ENCODE measurements at places on chromosomes 1 and 21. TPM values are rescaled to one million over a fixed set of nuclear protein-coding genes. Genes with fewer than 3 reads are reported as not detected.
A peak's percentile ranks its signal among the peaks of the same experiment; 100 is the strongest.

Gene CSF3R
- 34.7 TPM for total RNA-seq

Gene SLC9C2
- not detected for total RNA-seq

DNA sequence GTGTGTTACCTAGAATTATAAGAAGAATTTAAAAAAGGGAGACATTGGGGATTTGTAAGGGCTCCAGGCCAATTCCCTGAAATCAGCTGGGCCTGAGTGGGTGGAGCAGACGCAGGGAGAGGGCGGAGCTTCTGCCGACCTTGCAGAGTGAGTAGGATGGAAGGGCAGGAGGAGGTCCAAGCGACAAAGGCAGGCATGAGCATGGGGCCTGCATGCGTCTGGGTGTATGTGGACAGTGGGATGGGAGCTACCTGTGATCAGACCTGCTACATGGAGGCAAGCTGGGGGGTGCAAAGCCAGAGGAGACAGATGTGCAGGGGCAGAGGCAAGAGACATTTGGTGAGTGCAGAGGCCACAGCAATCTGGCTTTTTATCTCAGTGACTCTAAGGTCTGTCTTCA is 105.3 kb upstream of the OLIG2 start:
- H3K36me3 ChIP-seq, result no peaks in the 10 kb centered on the region
- no peak overlapping the region for H3K27ac ChIP-seq
- H3K4me3 ChIP-seq, result no peak overlapping the region
- H3K4me1 ChIP-seq, result no peaks in the 10 kb centered on the region

DNA sequence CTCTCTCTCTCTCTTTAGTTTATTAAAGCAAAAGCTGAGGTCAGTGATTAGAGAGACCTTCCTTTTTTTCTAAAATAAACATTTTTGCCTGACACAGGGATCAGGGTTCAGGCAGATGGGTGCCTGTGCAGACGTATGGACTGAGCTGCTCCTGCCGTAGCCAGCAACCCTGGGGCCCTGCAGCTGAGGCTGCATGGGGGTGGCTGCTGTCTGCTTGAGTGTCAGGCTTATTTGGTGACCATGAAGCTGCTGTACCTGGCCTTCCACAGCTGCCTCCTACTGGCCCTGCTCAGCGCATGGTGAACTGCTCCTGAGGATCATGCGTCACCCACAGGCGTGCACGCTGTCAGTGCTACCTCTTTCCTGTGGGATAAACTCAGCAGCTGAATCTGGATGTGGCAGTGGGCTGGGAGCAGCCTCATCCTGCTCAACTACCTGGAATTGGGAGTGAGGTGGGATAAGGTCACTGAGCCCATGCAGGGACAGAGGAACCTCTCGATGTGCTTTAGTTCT is 35.1 kb downstream of the GNG4 start:
- no peak overlapping the region for H3K27ac ChIP-seq
- no peaks in the 10 kb centered on the region for H3K27me3 ChIP-seq
- no peak for DNase-seq
- no peak overlapping the region for H3K4me3 ChIP-seq
- H3K36me3 ChIP-seq, result no peaks in the 10 kb centered on the region

GRCh38 chr1:103477101-103477500 is 48.4 kb upstream of the RNPC3 start:
- DNase-seq, result no peak
- H3K27ac ChIP-seq, result no peak overlapping the region
- H3K36me3 ChIP-seq, result no peaks in the 10 kb centered on the region
- H3K4me1 ChIP-seq, result no peaks in the 10 kb centered on the region

DNA sequence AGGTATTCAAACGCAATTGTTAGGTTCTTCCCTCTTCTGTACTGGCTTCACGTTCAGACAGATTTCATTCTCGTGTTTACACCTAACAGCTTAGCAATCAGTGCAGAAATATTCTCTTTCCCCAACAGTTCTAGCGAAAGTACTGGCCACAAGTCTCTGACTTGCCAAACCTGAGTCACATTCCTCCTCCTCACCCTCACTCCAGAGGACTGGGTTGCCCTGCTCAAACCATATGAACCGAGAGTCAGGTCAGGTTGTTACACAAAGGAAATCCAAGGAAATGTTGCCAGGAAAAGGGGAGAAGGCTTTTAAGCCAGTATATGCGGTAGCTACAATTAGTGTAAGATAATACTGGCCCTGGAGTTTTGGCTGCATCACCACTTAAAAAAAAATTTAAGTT is 282.5 kb downstream of the RGS7 start:
- no peak overlapping the region for H3K4me3 ChIP-seq
- no peak overlapping the region for H3K27ac ChIP-seq
- H3K4me1 ChIP-seq, result no peaks in the 10 kb centered on the region
- DNase-seq, result no peak
- no peaks in the 10 kb centered on the region for H3K27me3 ChIP-seq
- H3K36me3 ChIP-seq, result no peaks in the 10 kb centered on the region

Gene SERPINC1
- total RNA-seq, result not detected

DNA sequence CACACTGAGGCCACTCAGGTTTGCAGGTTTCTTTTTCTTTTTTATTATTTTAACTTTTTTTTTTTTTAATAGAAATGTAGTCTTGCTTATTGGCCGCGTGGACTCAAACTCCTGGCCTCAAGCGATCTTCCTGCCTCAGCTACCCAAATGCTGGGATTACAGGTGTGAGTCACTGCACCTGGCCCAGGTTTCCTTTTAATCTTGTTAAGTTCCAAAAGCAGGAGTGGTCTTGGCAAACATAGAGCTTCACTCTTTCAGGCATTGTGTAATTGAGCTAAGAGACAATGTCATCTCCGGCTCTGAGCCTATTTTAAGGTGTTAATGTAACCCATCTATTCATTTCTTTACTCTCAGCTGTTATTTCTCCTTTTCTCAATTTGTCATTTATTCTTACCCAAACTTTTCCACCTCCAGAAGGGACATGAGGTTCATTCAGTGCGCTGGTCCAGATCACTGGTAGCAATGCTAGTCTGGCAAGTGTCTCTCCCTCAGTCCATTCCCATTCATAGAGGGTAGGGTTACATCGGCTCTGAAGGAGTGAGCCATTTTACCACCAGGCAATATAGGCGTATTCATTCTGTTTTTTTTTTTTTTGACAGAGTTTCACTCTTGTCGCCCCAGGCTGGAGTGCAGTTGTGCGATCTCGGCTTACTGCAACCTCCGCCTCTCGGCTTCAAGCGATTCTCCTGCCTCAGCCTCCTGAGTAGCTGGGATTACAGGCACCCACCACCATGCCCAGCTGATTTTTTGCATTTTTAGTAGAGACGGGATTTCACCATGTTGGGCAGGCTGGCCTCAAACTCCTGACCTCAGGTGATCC is 11.3 kb upstream of the MFSD2A start:
- no peaks in the 10 kb centered on the region for H3K4me1 ChIP-seq
- no peak overlapping the region for H3K4me3 ChIP-seq
- no peak overlapping the region for H3K27ac ChIP-seq
- DNase-seq, result no peak

DNA sequence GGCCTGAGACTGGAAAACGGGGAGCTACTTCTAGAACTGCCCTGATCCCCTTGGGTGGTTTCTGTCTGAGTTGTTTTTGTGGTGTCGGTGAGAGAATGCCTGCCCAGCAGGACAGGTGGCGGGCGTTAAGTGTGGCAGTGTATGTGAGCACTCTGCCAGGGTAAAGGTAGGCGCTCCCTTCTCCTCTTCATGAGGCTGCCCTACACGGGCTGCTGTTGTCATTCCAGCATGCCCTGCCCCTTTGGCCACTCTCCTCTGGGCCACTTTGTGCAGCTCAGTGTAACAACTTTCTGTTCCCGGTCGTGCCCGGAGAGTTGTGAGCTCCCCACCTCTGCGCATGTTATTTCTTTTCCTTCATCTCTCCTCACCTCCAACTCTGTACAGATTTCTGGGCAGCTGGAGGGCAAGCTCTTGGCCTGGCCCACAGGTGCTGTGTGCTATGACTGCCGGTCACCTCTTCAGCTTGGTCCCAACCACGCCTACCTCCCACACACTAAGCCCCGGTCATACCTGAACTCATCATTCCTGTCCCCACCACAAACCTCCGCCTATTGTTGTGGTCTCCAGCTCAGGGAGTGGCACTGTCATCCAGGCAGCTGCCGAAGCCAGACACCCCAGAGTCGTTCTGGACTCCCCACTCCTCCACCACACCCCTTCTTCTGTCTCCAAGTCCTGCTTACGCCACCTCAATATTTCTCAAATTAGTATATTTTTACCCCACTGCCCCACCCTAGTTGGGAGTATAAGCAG is 69.0 kb downstream of the GADD45A start:
- H3K4me1 ChIP-seq, result peaks cover 13% of the 10 kb centered on the region
- H3K36me3 ChIP-seq, result no peaks in the 10 kb centered on the region
- H3K27me3 ChIP-seq, result no peaks in the 10 kb centered on the region
- no peak for DNase-seq

GRCh38 chr1:94299627-94300553 is 62.5 kb upstream of the ARHGAP29 start:
- no peak for DNase-seq
- H3K4me3 ChIP-seq, result no peak overlapping the region
- no peaks in the 10 kb centered on the region for H3K27me3 ChIP-seq
- no peaks in the 10 kb centered on the region for H3K4me1 ChIP-seq
- H3K36me3 ChIP-seq, result no peaks in the 10 kb centered on the region
- no peak overlapping the region for H3K27ac ChIP-seq

GRCh38 chr1:180841415-180841814 is 71.3 kb upstream of the KIAA1614 start:
- H3K27me3 ChIP-seq, result no peaks in the 10 kb centered on the region
- peaks cover 1% of the 10 kb centered on the region for H3K36me3 ChIP-seq
- no peak for DNase-seq

- H3K4me3 ChIP-seq, result peak overlapping the region; percentile 88
- no peaks in the 10 kb centered on the region for H3K27me3 ChIP-seq
- H3K27ac ChIP-seq, result no peak overlapping the region
- H3K36me3 ChIP-seq, result no peaks in the 10 kb centered on the region
Measured at GRCh38 chr1:1020415-1021009, 592 bp downstream of the AGRN start.

Gene OR2M3
- total RNA-seq, result not detected

Gene CD84
- 10.8 TPM for total RNA-seq

DNA sequence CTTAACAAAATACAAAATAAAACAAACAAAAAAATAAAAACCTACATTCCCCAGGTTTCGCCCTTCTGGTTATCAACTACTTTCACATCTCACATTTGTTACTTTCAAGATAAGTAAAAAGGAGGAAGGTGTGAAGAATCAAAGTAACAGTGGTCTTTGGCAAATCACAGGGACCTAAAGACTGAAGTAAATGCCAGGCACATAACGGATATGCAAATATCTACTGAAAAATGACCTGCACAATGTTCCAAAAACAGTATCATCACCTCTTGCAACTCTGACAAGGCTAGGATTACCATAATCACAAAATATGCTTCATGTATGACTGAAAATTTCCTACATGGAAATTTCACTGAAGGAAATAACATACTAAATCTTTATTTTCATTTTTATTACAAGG is 29.3 kb downstream of the COP1 start:
- DNase-seq, result no peak
- H3K27ac ChIP-seq, result no peak overlapping the region
- no peaks in the 10 kb centered on the region for H3K4me1 ChIP-seq
- H3K36me3 ChIP-seq, result peaks cover under 1% of the 10 kb centered on the region
- H3K4me3 ChIP-seq, result no peak overlapping the region
- no peaks in the 10 kb centered on the region for H3K27me3 ChIP-seq

Gene PLPP3
- total RNA-seq, result 112 TPM

Gene LCE6A
- not detected for total RNA-seq

DNA sequence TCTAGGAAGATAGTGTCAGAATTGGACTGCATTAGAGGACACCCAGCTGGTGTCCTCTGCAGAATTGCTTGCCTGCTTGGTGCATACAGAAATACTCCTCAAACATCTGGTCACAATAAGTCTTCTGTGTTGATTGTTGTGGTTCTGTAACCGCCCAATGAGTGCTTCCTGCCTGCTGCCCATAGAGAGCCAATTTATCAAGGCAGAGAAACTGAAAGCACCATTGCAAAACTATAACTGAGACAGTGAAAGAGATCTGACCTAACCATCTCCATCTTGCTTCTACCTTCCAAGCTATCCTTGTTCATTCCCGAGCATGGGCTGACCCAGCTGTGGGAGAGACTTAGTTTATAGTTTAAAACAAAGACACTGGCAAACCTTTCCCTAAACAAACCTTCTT is 462.4 kb upstream of the RGS18 start:
- H3K4me1 ChIP-seq, result no peaks in the 10 kb centered on the region
- no peak overlapping the region for H3K27ac ChIP-seq
- H3K36me3 ChIP-seq, result no peaks in the 10 kb centered on the region
- H3K27me3 ChIP-seq, result no peaks in the 10 kb centered on the region

Gene VWA5B1
- not detected for total RNA-seq

DNA sequence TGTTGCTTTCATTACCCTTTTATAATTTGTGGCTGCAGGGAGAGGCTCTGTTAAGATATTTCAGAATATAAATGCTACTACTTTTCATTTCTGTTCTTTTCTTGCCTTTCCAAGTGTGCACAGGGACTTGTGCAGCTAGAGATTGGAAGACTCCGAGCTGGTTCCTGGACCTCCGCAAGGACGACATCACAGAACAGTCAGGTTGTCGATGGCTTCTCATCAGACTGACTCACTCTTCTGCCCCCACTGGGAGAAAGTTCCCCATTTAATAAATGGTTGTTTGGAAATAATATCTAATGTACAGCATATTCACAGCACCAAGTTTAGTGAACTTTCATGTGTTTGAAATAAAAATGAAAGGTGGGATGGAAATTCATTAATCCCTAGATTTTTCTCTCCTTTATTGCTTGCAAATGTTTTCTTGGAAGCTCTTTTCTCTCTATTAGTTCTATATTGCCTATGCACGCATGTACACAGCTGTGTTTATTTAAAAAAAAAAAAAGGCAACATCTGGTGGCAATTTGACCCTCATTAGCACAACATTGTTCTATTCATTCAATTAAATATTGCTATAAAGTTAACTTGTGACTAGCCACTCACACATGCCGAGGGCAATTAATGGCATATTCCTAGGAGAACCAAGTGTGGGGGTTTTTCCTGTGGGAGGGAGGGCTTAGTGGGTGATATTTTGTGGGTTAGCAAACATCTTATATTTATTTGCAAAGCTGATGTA is 77.5 kb upstream of the L1TD1 start:
- DNase-seq, result no peak
- H3K4me3 ChIP-seq, result no peak overlapping the region
- no peaks in the 10 kb centered on the region for H3K36me3 ChIP-seq
- H3K27ac ChIP-seq, result no peak overlapping the region
- no peaks in the 10 kb centered on the region for H3K27me3 ChIP-seq

Gene PLEKHA6
- 3.9 TPM for total RNA-seq

DNA sequence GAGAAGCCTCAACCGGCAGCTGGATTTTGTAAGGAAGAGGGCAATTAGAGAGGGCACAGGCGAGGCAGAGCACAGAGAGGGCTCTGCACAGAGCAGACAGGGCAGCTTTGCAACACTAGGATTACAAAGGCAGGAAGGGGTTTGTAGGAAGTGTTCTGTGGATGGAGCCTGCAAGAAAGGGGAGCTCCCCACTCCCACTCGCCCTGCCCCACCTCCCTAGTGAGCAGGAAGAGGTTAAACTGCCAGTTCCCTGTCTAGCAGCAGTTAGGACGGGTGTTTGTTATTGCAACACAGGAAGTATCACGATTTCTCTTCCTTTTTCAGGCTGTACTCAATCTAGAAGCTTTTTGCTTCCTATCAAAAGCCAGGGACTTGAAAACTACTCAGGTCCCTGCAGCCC is 63.3 kb upstream of the LRRC8D start:
- H3K36me3 ChIP-seq, result no peaks in the 10 kb centered on the region
- H3K27ac ChIP-seq, result no peak overlapping the region
- no peaks in the 10 kb centered on the region for H3K4me1 ChIP-seq
- no peak overlapping the region for H3K4me3 ChIP-seq
- peaks cover 2% of the 10 kb centered on the region for H3K27me3 ChIP-seq

Gene LAMTOR5
- total RNA-seq, result 73.6 TPM

GRCh38 chr1:232788235-232788872 is 16.9 kb upstream of the MAP10 start:
- DNase-seq, result no peak
- H3K4me3 ChIP-seq, result no peak overlapping the region
- H3K4me1 ChIP-seq, result no peaks in the 10 kb centered on the region
- no peaks in the 10 kb centered on the region for H3K36me3 ChIP-seq

Gene CCDC30
- 2.3 TPM for total RNA-seq
